ENCODE measurements at places on chromosomes 7 and 10.
A peak's percentile ranks its signal among the peaks of the same experiment; 100 is the strongest.

DNA sequence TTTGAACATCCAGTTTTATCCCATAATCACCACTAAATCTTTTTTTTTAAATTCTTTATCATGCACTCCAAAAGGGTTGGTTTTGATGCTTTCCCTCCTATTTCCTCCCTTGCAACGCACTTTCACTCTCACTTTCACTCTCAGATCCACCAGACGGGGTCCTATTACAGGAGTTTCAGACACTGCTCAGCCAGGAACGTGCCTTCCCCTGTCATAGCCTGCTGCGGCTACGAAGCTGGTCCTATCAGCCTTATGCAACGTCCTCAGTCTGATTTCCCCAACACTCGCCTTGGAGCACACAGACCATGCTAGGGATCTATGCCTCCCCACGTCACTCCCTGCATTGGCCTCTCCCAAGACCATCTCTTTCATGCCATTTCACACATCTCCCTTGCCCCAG is 23.4 kb downstream of the ZPBP start:
- DNase-seq = no peak

- no peak for DNase-seq
Observed at GRCh38 chr7:127798769-127799372, 146.9 kb downstream of the SND1 start.

GRCh38 chr7:105353752-105354328 is 34.9 kb downstream of the SRPK2 start:
- no peak for DNase-seq

DNA sequence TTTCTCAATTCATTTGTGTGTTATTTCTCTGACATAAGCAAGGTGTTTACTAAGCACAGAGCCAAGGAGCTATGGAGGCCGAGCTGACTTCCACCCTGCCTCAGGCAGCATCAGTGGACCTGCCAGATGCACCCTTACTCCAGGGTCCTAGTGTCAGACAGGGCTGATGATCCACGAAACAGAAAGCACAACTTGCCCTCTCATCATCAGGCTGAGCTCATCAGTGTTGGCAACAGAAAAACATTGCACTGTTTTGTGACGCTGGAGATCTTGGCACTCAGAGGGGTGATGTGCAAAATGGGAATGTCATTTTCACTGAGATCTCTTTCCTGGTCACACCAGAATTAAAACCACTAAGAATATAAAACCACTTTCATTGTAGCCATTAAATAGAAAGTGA is 201.8 kb downstream of the GLI3 start:
- no peak for DNase-seq

- DNase-seq = no peak
Observed at GRCh38 chr7:36763132-36763816, 39.0 kb upstream of the AOAH start.

DNA sequence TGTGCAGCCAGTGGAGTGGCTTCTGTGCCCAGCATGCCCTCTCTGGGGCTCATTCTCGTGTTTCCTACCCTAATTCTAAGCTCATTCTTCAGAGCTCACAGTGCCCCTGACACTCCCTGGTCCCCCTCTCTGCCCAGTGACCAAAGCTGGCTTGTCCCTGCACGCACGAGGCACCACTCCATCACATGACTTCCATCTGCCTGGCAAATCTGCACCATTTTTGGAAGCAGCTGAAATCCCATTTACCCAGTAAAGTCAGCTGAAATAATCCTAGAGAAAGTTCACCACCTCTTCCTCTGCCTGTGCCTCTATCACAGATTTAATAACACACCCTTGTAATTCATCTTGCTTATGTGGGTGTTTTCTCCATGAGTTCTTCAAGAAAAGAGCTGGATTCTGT is 616.9 kb downstream of the PTPRN2 start:
- no peak for DNase-seq

DNA sequence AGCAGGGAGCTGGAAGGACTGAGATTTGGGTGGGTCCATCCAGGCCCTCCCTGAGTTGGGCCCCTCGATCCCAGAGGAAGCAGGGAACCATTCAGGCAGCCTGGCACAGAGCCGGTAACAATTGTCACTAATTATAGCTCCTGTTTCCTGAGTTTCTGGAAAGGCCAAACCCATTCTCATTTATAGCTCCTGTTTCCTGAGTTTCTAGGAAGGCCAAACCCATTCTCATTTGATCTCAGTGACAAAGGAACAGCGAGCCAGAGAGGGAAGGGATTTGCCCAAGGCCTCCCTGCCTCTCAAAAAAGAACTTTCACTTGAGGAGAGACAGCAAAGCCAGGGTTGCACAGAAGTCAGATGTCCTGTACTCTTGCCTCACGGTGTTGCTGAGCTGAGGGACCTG is 521.9 kb downstream of the TYW1 start:
- DNase-seq = no peak

- DNase-seq = no peak
Observed at GRCh38 chr7:25391295-25391861, 163.1 kb upstream of the NPVF start.

DNA sequence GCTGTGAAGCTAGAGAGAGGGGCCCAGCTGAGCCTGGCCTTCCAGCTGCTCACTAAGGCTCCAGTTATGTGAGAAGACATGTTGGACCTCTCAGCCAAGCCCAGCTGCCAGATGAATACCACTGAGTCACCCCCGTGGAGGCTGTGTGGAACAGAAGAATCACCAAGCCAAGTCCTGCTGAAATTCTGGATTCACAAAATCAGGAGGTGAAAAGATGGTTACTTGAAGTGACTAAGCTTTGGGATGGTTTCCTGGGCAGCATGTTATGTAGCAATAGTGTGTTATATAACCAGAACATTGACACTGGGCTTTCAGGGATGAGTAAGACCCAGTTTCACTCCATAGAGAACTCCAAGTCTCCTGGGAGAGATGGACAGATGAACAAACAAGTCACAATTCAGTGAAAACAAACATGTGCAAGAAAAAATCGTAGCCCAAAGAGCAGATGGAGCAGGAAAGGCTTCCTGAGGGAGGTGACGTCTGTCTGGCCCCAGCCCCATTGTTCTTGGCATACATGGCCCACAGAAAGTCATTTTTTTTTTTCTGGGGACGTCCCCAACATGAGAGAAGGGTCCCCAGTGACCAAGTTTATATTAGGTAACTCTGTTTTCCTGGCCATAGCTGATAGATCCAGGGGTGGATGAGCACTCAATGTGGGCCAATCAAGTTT is 64.1 kb upstream of the PDZD8 start:
- DNase-seq = no peak

- no peak for DNase-seq
Observed at GRCh38 chr7:42770114-42770513, 141.8 kb downstream of the C7orf25 start.

DNA sequence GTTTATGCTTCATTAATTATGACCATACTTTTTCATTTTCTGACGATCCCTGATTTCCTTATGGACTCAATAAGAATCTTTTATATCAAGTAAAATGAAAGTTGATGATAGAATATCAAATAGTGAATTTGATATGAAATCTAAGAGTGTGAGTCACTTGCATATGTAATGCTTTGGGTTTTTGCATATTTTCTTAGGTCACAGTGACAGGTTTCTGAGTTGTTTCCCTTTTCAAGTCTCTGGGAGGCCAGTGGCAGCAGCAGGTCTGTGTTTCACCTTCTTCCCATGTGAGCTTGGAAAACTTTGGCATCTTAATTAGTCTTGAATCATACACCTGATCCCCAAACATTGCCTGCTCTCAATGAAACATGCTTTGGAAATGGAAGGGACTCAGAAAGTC is 34.7 kb upstream of the GJD4 start:
- no peak for DNase-seq

GRCh38 chr7:102169651-102170392 is 116.8 kb upstream of the SH2B2 start:
- no peak for DNase-seq

- DNase-seq = no peak
Observed at GRCh38 chr7:134602881-134603451, 43.7 kb upstream of the BPGM start.

GRCh38 chr10:110495731-110496552 is 1.8 kb upstream of the DUSP5 start:
- peak; percentile 41 for DNase-seq

DNA sequence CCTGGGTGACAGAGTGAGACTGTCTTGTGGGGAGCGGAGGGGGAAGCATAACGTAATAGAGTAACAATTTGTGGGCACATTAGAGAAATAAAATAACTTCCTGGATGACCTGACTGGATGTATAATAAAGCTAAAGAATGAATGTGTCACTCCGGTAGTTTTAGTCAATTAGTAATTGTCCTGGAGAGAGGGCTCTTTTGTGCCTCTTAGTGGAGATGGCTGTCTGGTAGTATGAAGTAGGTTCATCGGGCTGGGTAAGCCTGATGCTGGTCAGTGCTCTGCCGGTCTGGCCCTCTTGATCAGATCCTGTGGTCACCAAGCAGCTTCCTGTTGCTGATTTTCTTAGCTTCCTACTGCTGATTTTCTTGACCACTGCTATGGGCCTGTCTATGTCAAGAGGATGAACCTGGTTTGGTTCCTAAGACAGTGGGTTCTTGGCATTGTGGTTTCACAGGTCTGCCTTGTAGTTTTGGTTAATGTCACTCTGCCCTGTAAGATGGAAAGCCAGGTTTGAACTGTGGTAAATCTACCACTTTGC is 34.1 kb downstream of the ZRANB1 start:
- DNase-seq = no peak

DNA sequence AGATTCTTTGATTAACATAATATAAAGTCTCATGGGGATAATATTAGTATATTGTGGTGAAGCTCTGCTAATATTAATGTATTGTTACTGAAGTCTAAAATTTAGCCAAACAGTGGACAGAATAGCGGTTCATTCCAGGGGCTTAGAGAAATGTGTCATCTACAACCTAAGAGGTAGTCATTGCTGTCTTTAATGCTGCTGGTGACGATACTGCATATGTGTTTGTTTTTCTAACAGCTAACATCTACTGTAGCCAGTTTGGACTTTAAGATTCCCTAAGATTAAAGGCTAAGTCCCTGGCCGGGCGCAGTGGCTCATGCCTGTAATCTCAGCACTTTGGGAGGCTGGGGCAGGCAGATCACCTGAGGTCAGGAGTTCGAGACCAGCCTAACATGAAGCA is 102.0 kb upstream of the SAMD8 start:
- DNase-seq = no peak

DNA sequence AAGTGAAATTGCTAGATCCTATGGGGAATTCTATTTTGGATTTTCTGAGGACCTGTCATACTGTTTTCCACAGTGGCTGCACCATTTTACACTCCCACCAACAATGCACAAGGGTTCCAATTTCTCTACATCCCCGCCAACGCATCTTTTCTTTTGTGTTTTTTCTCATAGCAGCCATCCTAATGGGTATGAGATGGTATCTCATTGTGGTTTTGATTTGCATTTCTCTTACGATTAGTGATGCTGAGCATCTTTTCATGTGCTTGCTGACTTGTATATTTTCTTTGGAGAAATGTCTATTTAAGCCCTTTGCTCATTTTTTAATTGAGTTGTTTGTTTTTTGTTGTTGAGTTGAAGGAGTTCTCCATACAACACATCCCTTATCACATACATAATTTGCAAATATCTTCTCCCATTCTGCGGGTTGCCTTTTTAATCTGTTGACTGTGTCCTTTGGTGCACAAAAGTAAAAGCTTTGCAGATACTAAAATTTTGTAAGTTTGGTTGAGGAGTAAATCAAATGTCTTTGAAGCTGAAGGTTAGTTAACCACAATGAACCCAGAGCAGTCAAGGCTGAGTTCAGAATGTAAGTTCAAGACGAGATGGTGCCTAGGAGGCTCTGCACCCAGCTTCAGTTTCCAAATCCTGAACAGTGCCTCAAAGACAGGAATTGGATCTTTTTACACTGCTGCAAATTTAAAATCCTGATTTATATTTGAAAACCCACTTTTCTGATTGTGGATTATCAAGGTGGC is 195.4 kb downstream of the COBL start:
- no peak for DNase-seq

- DNase-seq = no peak
Observed at GRCh38 chr10:31940839-31941653, 12.4 kb upstream of the ARHGAP12 start.

DNA sequence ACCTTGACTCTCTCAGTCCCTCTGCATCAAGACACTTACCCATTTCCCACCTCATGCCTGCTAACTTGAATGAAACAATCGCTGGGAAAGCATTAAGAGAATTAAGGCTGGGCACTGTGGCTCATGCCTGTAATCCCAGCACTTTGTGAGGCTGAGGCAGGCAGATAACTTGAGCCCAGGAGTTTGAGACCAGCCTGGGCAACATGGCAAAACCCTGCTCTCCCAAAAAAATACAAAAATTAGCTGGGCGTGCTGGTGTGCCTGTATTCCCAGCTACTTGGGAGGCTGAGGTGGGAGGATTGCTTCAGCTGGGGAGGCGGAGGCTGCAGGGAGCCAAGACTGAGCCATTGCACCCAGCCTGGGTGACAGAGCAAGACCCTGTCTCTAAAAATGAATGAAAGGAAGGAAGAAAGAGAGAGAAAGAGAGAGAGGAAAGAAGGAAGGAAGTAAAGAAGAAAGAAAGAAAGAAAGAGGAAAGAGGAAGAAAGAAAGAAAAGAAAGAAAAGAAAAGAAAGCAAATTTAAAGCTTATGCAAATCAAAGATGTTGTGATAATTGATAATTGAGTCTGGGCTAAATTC is 646 bp downstream of the SERPINE1 start:
- DNase-seq = no peak

DNA sequence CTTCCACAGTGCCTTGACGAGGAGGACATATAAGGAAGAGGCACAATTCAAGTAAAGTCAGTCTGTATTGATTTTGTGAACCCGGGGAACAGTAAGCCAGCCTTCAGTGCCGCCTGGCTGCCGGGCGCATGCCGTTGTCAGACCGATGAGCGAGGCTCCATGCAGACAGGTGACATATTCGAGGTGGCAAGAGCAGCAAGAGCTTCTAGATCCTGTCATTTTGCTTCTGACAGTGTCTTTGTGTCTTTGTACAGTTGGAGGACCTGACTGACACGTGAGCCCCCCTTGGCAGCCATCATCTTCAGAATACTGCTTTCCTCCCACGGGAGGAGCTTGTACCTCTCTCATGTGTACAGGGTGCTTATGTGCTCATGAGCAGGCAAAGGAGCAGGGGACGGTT is 387.5 kb upstream of the GALNT17 start:
- no peak for DNase-seq

GRCh38 chr7:158123753-158124152 is 463.9 kb downstream of the PTPRN2 start:
- no peak for DNase-seq
